Activated CD8-positive, alpha-beta memory T cell treated with anti-CD3 and anti-CD28 coated beads for 24 hours (primary cell): ENCODE measurements at places on chromosomes 1 and 21.

- no peak for DNase-seq
Observed at GRCh38 chr1:146001709-146002108, 5.3 kb upstream of the TXNIP start.

DNA sequence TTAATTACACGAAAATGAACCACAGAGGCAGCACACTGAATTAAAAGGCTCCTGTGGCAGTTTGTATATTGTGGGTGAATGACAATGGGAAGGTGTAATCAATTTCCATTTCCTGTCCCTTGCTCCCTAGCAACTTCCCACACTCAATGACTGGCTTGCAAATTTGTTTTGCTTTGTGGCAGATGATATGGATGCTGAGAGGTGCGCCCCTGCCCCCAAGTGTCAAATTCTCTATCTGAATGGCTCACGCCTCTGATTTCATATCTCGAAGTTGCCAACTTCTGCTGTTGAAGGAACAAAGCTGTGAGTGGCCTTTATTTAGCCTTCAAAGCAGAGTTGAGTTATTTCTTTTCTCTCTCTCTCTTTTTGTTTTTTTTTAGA, 86.0 kb downstream of the FOXD2 start:
- DNase-seq = no peak

DNA sequence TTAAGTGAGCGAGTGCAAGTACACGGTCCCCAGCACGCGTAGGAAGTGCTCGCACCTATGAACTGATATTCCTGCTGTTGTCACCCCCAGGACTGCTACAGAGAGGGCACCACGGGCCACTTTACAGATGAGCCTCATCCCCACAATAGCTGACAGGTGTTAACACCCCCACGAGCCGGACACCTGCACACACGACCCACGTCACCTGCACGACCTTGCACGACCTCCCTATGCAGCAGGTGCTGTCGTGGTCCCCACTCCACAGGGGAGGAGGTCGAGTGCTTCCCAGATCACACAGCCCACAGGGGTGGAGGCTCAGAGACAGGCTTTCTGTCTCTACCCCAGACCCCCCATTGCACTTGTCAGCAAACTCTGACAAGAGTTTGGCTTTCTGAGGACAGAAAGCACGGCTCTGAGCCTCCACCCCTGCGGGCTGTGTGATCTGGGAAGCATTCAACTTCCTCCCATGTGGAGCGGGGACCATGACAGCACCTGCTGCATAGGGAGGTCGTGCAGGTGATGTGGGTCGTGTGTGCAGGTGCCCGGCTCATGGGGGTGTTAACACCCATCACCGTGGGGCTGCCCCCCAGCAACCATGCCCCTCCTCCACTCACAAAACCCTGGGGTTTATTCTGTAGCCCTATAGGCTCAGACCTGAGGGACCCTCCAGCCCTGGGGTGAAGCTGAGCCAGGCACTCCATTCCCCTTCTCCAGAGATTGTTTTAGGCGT, 80.8 kb downstream of the MATN1 start:
- no peak for DNase-seq

GRCh38 chr1:6456800-6457466, 9.0 kb downstream of the TNFRSF25 start:
- no peak for DNase-seq

DNA sequence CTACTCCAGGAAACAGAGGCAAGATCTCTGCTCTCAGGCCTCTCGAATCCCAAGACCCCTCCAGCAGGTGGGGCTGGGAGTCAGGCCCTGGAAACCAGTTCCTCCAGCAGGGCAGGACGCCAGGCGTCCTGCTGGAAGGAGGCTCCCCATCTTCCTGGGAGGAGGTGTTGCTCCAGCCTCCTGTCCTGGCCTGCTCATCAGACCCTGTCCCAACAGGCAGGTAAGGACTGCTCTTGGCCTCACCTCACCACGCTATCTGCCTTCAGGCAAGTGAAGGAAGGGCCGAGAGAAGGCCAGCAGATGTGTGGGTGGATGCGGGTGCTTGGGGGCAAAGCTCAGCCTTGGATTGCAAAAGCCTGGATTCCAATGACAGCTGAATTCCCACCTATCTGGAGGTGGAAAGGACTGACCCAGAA, 82.9 kb downstream of the SSBP3 start:
- no peak for DNase-seq

- DNase-seq = no peak
Observed at GRCh38 chr21:45034556-45035476, 39.6 kb upstream of the ADARB1 start.

- DNase-seq = no peak
Observed at GRCh38 chr1:116879478-116880133, 30.1 kb upstream of the PTGFRN start.

- DNase-seq = no peak
Observed at GRCh38 chr1:31776516-31776915, 12.4 kb upstream of the ADGRB2 start.

- DNase-seq = no peak
Observed at GRCh38 chr1:245197911-245198379, 43.2 kb downstream of the KIF26B start.

- no peak for DNase-seq
Observed at GRCh38 chr1:184825571-184825970, 70.9 kb upstream of the EDEM3 start.

GRCh38 chr21:44967082-44968047, 27.5 kb downstream of the SLX9 start:
- DNase-seq = no peak

- no peak for DNase-seq
Observed at GRCh38 chr1:26524181-26524580, 5.4 kb upstream of the RPS6KA1 start.

DNA sequence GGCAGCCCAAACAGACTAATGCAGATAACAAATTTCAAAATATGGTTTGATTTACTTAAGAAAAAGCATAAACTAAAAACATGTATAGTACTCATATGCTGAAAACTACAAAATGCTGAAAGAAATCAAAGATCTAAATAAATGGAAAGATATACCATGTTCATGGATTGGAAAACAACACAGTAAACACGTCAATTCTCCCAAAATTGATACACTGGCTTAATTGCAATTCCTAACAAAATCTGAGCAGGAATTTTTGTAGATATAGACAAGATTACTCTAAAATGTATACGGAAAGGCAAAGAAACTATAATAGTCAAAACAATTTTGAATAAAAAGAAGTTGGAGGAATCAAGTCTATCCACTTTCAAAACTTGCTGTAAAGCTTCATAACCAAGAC, 21.0 kb downstream of the SLC19A1 start:
- DNase-seq = no peak

DNA sequence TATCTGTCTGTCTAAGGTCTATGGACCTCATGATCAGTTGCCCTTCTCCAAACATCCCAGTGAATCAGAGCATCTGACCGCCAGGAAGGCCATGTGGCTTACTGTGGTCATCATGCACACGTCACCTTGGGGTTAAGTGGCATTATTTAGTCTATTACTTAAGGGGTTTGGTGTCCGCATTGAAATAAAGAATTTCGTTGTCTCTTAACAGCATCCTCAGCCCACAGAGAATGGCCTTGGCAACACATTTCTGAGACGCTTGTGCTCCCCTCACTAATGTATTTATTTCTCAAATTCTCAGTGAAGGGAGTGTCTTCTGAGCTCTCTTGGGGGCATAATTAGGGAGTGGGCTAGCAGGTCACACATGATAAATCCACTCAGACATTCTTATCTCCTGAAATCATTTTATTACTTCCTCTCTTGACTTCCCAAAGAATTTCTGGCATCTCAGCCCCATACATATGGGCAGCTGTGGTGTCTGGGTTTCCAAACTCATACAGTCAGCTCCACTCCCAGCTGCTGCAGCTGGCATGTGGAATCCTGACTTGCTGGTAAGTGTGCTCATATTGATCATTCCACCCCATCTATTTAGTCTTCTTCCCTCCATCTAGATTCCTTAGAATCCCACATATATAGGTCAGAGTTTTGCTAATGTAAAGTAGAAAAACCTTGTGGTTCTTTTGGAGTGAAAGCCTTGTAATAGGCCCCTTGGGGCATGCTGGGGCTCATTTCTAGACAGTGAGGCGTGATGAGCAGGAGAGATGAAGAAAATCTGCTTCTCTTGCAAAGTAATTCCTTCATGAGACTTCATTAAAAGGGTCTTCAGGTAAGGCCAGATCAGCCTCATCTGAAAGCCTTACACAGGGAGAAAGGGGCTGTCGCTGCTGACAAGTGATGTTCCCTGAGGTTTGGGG, 110.5 kb downstream of the HHAT start:
- DNase-seq = no peak

DNA sequence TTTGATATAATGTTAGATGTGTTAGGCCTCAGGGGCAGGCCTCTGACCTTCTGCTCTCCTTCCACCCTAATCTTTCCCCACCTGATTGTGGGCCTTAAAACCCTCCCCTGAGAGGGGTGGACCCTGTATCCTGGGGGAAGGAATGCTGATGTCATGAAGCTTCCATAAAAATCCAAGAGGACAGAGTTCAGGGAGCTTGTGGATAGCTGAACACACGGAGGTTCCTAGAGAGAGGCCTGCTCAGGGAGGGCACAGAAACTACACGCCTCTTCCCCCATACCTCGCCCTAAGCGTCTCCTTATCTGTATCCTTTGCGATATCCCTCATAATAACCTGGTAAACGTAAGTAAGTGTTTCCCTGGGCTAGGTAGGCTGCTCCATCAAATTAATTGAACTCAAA, 4.3 kb downstream of the MFN2 start:
- DNase-seq = no peak

GRCh38 chr1:67316918-67317317, 9.2 kb downstream of the IL12RB2 start:
- DNase-seq = no peak

DNA sequence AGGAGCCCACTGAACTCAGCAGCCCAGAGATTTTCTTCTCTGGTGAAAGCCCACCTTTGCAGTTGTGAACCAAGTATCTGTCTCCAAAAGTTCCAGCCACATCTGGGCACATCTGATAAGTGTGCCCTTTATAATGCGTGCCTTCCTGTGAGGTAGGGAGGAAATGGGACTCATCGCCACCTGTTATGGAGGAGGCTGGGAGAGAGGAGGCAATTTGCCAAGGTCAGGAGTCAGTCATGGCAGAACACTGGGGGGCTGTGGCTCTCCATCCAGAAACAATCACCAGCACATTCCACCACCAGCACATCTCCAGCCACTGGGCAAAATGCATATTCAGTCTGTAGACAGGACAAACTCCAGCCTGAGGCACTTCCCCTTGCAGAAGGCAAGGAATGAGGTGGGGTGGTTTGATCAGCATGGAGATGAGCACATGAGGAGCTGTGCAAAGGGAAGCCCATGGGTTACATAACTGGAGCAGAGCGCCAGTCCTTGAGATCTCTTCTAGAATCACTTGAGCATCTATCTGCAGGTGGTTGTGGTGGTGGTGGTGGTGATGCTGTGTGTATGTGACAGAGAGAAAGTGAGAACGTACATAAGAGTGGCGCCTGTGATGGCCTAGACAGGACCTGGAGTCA, 15.0 kb upstream of the LEMD1 start:
- DNase-seq = no peak

DNA sequence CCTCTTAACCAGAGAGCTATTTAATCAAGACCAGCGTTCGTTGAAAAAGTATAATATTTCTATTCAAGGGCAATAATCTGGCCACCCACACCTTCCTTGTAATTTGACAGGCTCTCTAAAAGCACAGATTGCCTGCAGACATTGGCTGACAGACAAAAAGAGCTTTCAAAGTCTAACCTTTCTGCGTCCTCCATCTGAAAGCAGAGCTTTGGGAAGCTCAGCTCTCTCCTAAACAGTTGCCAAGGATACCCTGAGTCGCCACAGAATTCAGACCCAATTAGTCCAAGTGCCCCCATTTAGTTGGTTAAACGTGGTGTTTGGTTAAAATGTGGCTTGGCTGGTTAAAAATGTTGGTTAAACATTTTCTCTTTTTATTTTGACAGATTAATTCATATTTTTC, 33.7 kb upstream of the PLA2G2C start:
- DNase-seq = no peak

- no peak for DNase-seq
Observed at GRCh38 chr1:67988066-67988465, 62.4 kb downstream of the DIRAS3 start.

GRCh38 chr1:37137014-37137413, 102.7 kb upstream of the GRIK3 start:
- no peak for DNase-seq

DNA sequence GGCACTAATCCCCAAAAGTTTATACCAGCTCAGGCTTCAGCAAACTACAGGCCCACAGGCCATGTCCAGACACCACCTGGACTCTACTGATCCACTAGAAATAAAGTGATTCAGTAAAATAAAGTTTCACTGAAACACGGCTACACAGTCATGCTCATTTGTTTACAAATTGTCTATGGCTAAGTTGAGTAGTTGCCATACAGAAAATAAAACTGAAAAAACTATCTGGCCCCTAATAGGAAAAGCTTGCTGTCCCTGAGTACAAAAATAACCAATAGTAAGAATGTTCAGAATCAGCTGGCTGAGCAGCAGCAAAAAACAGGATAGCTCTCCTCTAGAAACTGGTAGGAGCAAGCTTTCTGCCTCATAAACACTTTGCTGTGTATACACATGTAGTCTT, 221.5 kb downstream of the RERE start:
- DNase-seq = no peak

DNA sequence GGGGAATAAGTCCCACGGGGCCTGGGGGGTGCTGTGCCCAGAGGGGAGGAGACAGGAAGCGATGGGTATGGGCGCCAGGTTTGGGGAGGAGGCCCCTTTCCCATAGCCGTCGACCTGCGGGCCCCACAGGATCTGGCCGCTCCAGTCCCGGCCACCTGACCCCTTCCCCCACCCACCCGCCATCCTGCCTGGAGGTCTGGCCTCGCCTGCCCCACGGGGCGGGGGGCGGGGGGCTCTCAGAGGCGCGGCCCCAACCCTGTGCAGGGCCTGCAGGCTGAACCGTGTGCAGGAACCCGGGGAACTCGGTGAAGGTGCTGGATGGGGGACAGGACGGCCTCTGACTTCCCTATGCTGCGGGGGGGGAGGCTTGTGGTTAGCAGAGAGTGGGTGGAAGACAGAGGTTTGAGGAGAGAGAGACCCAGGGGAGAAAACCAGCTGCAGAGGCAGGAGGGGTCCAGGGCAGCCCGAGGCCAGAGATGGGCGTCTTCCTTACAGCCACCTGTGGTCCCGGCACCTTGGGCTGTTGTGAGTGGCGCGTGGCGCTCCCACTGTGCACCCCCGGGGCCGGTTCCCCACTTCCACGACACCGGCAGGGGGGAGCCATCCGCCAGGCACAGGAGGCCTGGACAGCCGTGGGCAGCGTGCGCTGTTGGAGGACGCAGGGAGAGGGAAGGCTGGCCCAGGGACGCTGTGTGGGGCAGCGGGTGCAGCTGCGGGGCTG, 2.5 kb upstream of the TNFRSF18 start:
- DNase-seq = peak; percentile 80

- no peak for DNase-seq
Observed at GRCh38 chr1:820962-821361, 102.8 kb upstream of the SAMD11 start.
